Right atrium auricular region (tissue), 2 donors: ENCODE measurements at places on chromosomes 3 and 15. TPM values are rescaled to one million over a fixed set of nuclear protein-coding genes. Genes with fewer than 3 reads are reported as not detected.

ACTR8 gene
- total RNA-seq: 23.7 TPM

DNAH12 gene
- not detected for total RNA-seq

DENND6A gene
- total RNA-seq: 13.3 TPM

ACTRT3 gene
- total RNA-seq: 1.4 TPM

LTK gene
- total RNA-seq: 0.98 TPM

RARRES1 gene
- total RNA-seq: 291 TPM

NR2F2 gene
- total RNA-seq: 26.7 TPM

NANOGP8 gene
- not detected for total RNA-seq

TYRO3 gene
- 4.1 TPM for total RNA-seq

SAMMSON gene
- not detected for total RNA-seq

TNNC1 gene
- total RNA-seq: 8,249 TPM

DYNC1LI1 gene
- total RNA-seq: 39.7 TPM

CPNE4 gene
- total RNA-seq: 28.0 TPM

C3orf80 gene
- 0.28 TPM for total RNA-seq

LRRC15 gene
- total RNA-seq: 0.08 TPM

PRR20G gene
- not detected for total RNA-seq

AHSG gene
- total RNA-seq: not detected

DNAJA4 gene
- 78.0 TPM for total RNA-seq

MYL3 gene
- 223 TPM for total RNA-seq

RTP3 gene
- total RNA-seq: not detected

CSPG5 gene
- not detected for total RNA-seq

GCSAM gene
- 0.12 TPM for total RNA-seq

MAP6D1 gene
- 9.6 TPM for total RNA-seq

NDN gene
- 51.6 TPM for total RNA-seq

ST8SIA2 gene
- 0.37 TPM for total RNA-seq

WDR49 gene
- 5.5 TPM for total RNA-seq

ZNF592 gene
- total RNA-seq: 18.4 TPM

CPNE9 gene
- total RNA-seq: not detected

ERC2 gene
- 4.0 TPM for total RNA-seq

ROPN1 gene
- not detected for total RNA-seq

MYZAP gene
- 305 TPM for total RNA-seq

SLC22A14 gene
- not detected for total RNA-seq

LMCD1 gene
- total RNA-seq: 79.0 TPM

SEC11A gene
- 81.2 TPM for total RNA-seq

GOLGA6D gene
- not detected for total RNA-seq

NBEAL2 gene
- total RNA-seq: 15.3 TPM
